ENCODE measurements at places on chromosomes 6 and 20.

- no peak for DNase-seq
Observed at GRCh38 chr6:13553646-13554045, 20.8 kb upstream of the SIRT5 start.

DNA sequence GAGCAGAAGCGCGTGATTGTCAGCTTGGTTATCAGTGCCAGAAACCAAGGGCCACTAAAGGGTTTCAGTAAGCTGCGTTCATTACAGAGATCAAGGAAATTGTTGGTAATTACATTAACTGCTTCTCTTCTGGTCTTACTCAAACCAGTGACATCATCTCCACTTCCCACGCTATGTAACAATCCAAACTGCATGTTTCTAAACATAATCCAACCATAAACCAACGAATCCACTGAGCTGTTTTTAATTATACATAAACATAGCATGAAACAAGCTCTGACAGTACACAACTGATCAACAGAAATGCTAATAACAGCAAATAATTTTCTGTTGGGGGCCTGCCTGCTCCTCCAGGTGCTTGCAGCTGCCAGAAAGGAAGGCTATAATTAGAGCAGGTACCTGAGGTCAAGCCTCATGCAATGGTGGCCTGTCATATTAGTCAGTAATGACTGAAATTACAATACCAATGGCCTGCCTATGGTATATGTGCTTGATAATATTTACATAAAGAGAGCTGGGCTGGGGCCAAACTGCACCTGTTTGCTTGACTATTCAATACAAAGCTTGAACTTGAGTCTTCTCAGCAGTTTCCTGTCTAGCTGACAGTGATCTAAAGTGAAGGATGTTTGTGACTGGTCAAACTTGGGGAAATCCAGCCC is 40.1 kb downstream of the ILRUN start:
- no peak for DNase-seq

- no peak for DNase-seq
Observed at GRCh38 chr6:163200289-163200688, 214.2 kb upstream of the QKI start.

- no peak for DNase-seq
Observed at GRCh38 chr6:44285552-44286284, 15.5 kb downstream of the TMEM151B start.

- DNase-seq = no peak
Observed at GRCh38 chr6:34015586-34015985, 130.3 kb downstream of the GRM4 start.

DNA sequence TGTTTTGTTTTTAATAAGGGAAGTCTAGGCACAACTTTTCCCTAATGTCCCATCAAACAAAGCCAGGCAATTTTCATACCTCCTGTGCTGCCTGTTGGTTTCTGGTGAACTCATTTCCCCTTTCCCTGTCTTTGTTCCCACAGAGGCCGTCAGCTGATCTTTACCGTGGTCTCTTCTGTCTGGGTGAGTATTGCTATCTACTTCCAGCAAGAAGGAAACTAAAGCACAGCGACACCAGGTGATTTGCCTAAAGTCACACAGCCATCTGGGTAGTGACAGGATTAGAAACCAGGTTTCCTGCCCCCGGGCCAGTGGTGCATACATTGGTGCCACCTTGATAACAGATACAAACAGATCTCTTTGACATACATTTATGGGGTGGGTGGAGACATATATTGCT is 59.6 kb downstream of the RAB44 start:
- no peak for DNase-seq

- no peak for DNase-seq
Observed at GRCh38 chr20:53829724-53830521, 236.3 kb upstream of the ZNF217 start.

DNA sequence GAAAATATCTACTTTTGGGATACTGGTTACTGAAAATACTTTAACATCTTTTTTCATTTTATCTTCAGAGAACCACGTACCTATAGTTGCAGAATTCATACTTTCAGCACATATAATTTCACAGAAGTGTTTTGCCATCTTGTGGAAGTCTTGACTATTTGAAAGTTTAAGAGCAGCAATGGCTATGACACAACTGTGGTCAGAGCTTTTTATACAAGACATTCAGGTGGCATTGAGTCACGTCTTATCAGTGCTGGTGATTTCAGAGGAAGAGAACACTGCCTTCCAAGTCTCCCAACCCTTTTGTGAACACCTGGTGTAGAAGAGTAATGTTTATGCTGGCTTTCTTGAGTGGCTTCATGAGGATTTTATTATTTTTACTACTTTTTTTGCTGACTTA is 171.6 kb downstream of the ARID1B start:
- DNase-seq = no peak

- DNase-seq = no peak
Observed at GRCh38 chr20:22453244-22454080, 130.9 kb downstream of the FOXA2 start.

DNA sequence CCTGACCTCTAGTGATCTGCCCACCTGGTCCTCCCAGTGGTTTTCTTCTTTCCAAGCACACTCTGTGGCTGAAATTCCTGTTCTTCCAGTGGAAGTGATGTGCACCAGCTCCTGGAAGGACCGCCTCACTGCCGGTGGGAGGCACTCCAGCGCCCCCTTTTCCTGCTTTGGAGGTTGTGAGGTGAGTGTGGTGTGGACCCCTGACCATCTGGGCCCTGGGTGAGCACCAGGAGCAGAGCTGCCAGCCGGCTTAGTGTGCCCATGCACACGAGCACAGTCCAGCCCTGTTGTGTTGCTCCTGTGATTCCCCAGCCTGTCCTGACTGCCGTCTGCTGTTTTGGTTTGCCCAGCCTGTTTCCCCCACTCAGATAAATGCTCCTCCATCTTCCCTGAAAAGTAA is 134.6 kb downstream of the FNDC1 start:
- no peak for DNase-seq

DNA sequence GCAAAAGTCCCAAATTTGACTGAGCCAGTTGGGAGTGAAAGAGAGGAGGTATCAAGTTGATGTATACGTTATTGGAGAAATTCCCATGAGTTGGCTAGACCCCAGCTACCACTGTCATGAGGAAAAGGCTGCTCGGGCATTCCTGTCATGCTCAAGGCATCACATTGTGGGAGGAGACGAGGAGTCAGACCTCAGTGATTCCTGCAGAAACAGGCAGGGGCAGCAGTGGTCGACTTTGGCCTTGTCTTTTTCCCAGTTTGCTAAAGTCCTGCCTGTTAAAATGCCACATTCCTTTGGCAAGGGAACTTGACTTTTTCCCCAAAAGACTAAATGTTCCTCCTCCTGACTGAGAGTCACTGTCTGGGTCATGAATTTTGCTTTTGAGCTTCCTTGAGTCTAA is 295.5 kb upstream of the HS3ST5 start:
- no peak for DNase-seq

Measured in stimulated activated CD8-positive, alpha-beta memory T cell treated with anti-CD3 and anti-CD28 coated beads, Interleukin-2, amount 100 ng/mL, for 48 hours (primary cell).